Chondrocyte (in vitro differentiated cells): ENCODE measurements at places on chromosomes 13 and 19. TPM values are rescaled to one million over a fixed set of nuclear protein-coding genes. Genes with fewer than 3 reads are reported as not detected.

Gene LHB
- not detected in 3 replicates for total RNA-seq

Gene CCL25
- total RNA-seq, result not detected in 3 replicates

Gene PGLYRP1
- not detected in 3 replicates for total RNA-seq

Gene RASAL3
- total RNA-seq, result 0.05 TPM in 1 of 3 replicates, not detected in the others

Gene PALM3
- total RNA-seq, result 0.82 to 0.95 TPM (median 0.92 TPM) in 3 replicates

Gene PRR22
- 1.2 to 1.4 TPM (median 1.3 TPM) in 3 replicates for total RNA-seq

Gene KLK14
- total RNA-seq, result not detected in 3 replicates

Gene DNAJC15
- total RNA-seq, result 18.0 to 24.3 TPM (median 21.6 TPM) in 3 replicates

Gene VSTM2B
- total RNA-seq, result not detected in 3 replicates

Gene SOX1
- not detected in 3 replicates for total RNA-seq

Gene TJP3
- total RNA-seq, result not detected in 3 replicates

Gene IQCN
- total RNA-seq, result 1.6 to 4.0 TPM (median 2.4 TPM) in 3 replicates

Gene ZNF470
- 3.4 to 4.4 TPM (median 4.2 TPM) in 3 replicates for total RNA-seq

Gene ZNF431
- total RNA-seq, result 7.9 to 12.3 TPM (median 8.6 TPM) in 3 replicates

Gene ZNF490
- total RNA-seq, result 6.7 to 8.6 TPM (median 7.0 TPM) in 3 replicates

Gene ABCA7
- 6.7 to 15.9 TPM (median 8.9 TPM) in 3 replicates for total RNA-seq

Gene CYP4F8
- total RNA-seq, result not detected in 3 replicates

Gene OSCAR
- total RNA-seq, result 0.21 to 0.48 TPM (median 0.37 TPM) in 3 replicates

Gene NCAN
- total RNA-seq, result not detected in 3 replicates

Gene CEACAM16
- not detected in 3 replicates for total RNA-seq

Gene PRODH2
- total RNA-seq, result not detected in 3 replicates

Gene APC2
- 1.4 to 3.9 TPM (median 3.9 TPM) in 3 replicates for total RNA-seq

Gene TNFSF9
- total RNA-seq, result 5.9 to 6.9 TPM (median 6.7 TPM) in 3 replicates

Gene GRIN3B
- 0.31 to 0.67 TPM (median 0.33 TPM) in 3 replicates for total RNA-seq

Gene SLITRK6
- 0.10 to 3.1 TPM in 2 of 3 replicates, not detected in the other for total RNA-seq

Gene NKPD1
- 0.10 to 0.13 TPM in 2 of 3 replicates, not detected in the other for total RNA-seq

Gene NLRP4
- not detected in 3 replicates for total RNA-seq

Gene TSHZ3
- total RNA-seq, result 15.3 to 23.3 TPM (median 17.0 TPM) in 3 replicates

Gene IGFL3
- 0.70 to 1.1 TPM in 2 of 3 replicates, not detected in the other for total RNA-seq

Gene SMIM44
- total RNA-seq, result not detected in 3 replicates

Gene CALR3
- not detected in 3 replicates for total RNA-seq

Gene NAXD
- 23.5 to 28.4 TPM (median 27.1 TPM) in 3 replicates for total RNA-seq

Gene SWSAP1
- total RNA-seq, result 1.1 to 1.5 TPM (median 1.4 TPM) in 3 replicates

Gene HOMER3
- 34.5 to 54.7 TPM (median 50.6 TPM) in 3 replicates for total RNA-seq

Gene TNFAIP8L1
- 2.0 to 4.2 TPM (median 3.9 TPM) in 3 replicates for total RNA-seq

Gene FFAR3
- not detected in 3 replicates for total RNA-seq

Gene SULT2B1
- 0.22 TPM in 1 of 3 replicates, not detected in the others for total RNA-seq

Gene C19orf25
- total RNA-seq, result 23.3 to 24.7 TPM (median 24.2 TPM) in 3 replicates

Gene S1PR4
- total RNA-seq, result not detected in 3 replicates

Gene LGALS14
- total RNA-seq, result not detected in 3 replicates

Gene ZNF254
- total RNA-seq, result 13.1 to 21.9 TPM (median 15.3 TPM) in 3 replicates

Gene ASPDH
- not detected in 3 replicates for total RNA-seq

Gene HCN2
- total RNA-seq, result 6.2 to 6.8 TPM (median 6.7 TPM) in 3 replicates

Gene C5AR2
- 0.07 to 0.34 TPM in 2 of 3 replicates, not detected in the other for total RNA-seq

Gene CALR
- total RNA-seq, result 1,165 to 1,556 TPM (median 1,179 TPM) in 3 replicates

Gene CEACAM20
- total RNA-seq, result not detected in 3 replicates

Gene CBY2
- not detected in 3 replicates for total RNA-seq

Gene FPR3
- not detected in 3 replicates for total RNA-seq

Gene DCT
- total RNA-seq, result not detected in 3 replicates

Gene S1PR2
- 4.7 to 13.4 TPM (median 12.0 TPM) in 3 replicates for total RNA-seq

Gene PEAK3
- total RNA-seq, result 0.31 to 0.50 TPM (median 0.38 TPM) in 3 replicates

Gene ALOX5AP
- total RNA-seq, result 0.57 to 2.1 TPM (median 1.1 TPM) in 3 replicates

Gene PPFIA3
- 12.7 to 14.4 TPM (median 13.9 TPM) in 3 replicates for total RNA-seq

Gene NR2F6
- total RNA-seq, result 31.9 to 45.0 TPM (median 43.7 TPM) in 3 replicates
